BE2C (cell line): ENCODE measurements at places on chromosomes 4 and X.

DNA sequence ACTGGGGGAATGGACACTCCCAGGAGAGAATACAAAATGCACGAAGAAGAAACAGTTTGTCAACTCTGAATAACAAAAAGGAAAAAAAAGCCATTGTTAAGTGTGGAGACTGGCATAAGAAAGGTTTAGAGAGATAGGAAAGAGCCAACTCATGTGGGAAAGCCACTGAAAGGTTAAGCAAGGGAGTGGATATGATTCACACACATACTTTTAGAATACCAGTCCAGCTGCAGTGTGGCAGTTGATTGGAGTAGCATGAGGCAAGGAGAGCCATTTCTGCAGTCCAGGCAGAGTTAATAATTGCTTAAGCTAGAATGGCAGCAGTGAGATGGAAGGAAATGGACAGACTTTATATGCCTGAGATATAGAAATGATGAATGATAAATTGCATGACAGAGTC lies 36.9 kb upstream of the ADAD1 start:
- no peak for DNase-seq

DNA sequence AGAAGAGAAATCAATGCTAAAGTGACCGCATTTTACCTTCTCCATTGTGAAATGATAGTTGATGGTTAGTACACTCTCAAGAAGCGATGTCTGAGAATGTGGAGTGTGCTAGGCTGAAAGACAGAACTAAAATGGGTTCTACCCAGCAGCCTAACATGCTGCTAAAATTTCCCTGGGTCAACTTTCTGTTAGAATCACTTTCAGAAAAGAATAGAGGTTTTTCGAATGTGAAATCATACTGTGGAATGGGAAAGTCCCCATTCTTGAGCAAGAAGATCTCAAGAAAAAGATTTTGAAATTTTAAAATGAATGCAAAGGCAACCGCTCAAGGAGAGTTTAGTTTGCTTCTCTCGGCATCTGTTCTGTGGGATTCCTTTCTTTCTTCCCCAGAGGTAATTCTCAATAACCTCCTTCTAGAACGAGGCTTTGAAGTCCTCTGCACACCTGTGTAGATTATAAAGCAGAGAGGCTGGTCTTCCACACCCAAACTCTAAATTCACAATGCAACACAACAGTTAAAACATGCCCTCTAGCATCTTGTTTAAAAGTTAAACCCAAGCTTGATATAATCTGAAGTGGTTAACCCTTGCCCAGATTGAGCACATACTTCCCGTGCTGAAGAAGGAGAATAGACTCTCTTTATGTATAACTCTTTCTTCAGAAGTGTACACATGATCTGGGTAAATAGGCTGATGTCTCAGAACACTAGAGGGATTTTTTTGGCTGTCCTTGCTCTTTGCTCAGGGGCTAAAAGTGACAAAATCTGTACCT lies 208.7 kb upstream of the KLF3 start:
- no peak for DNase-seq

- no peak for DNase-seq
These were observed 160.1 kb upstream of the FSTL5 start for GRCh38 chr4:162323919-162324318.

DNA sequence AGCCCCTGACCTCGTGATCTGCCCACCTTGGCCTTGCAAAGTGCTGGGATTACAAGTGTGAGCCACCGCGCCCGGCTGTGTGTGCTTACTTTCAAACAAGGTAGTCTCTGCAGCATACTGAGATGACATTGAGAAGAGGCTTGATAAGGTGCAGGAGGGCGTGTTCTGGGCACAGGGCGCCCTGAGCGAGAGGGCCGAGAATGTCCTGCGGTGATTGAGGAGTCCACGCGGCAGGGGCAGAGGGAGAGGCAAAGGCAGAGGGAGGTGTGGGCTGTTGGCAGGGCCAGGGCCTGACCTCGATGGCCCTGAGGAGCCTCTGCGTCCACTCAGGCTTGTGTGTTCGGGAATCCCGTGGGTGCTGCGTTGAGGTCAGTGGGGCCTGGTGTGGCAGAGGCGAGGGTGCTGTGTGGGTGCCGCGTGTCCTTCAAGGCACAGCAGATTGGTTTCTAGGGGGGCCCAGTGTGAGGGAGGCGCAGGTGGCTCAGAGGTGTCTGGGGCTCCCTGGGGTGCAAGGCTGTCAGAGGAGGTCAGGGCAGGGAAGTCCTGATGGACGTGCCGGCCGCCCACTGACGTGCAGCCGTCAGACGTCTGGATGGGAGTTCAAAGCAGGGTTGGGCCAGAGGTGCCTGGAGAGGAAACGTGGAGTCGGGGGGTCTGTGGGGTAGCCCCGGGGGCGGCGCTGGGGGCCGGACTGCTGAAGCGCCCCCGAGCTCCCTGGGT lies 12.1 kb downstream of the PCGF3 start:
- DNase-seq: no peak

DNA sequence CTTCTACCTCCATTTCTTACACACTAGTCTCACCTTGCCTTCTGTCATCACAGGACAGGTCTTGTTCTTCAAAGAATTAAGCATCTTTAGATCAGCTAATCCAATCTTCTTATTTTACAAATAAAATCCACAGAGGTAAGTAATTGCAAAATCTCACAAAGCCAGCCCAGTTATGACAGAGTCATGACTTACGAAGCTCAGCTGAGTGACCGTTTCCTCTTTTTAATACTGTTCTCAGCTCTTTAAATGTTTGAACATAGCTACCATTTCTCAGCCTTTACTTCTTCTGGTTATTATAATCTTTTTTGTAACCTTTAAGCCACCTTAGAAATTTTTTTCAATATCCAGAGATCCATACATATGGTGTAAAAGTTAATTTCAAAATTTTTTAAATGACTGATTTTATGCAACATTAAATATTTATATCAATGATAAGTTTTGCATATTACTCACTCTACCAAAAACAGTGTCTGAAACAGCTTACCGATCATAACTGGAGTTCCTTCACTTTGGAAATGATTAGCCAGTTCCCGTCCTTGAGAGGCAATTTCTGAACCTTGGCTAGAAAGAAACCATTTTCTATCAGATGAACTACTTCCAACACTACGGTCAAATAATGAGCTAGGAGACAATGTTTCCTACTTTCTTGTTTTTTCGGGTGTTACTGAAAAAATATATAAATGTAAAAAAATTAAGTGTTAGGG lies 8.8 kb downstream of the ANKRD37 start:
- no peak for DNase-seq

DNA sequence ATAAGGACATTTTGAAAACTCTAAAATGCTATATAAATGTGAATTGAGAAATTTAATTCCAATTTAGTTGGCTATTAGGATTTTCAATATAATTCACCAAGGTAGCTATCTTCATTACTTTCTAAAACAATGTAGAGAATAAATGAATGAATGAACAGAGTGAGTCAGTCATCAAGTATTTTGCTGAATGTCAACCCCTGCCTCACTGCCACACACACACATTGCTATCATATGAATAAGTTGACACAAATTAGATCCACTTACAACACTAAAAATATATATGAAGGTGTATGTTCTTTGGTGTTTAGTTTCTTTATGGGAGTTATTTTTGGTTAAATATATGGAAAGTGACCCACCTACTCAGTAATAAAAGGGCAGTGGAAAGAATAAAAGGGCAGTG lies 141.4 kb upstream of the SMIM10 start:
- no peak for DNase-seq

DNA sequence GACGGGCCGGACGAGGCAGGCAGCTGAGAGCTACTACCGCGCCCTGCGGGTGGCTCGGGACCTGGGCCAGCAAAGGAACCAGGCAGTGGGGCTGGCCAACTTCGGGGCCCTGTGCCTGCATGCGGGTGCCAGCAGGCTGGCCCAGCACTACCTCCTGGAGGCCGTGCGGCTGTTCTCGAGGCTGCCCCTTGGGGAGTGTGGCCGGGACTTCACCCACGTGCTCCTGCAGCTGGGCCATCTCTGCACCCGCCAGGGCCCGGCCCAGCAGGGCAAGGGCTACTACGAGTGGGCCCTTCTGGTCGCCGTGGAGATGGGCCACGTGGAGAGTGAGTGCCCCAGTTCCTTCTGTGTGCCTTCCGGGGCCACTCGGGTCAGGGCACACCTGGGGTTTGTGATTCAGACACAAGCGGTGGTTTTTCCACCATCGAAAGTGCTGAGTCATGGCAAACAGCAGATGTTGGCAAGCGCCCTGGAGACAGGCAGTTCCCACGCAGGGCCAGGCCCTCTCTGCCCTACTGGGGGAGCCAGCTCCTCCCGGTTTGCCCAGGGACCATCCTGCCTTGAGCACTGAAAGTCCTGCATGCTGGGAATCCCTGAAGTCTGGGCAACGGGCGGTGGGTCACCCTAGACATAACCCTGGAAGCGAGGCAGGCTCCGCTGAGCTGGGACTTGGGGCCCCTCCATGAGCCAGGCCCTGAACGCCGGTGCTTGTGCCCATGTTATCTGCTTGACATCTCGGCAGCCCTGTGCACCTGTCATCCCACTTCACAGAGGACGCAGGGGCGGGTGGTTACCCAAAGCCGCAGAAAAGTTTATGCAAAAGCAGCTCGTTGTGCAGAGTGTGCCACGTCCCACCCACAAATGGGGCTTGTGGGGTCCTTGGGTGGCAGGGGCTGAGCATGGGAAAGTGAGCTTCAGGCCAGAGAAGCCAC lies 29.5 kb downstream of the SH3TC1 start:
- DNase-seq: peak; percentile 57

- DNase-seq: no peak
These were observed 321.0 kb upstream of the CXXC4 start for GRCh38 chr4:104815665-104816064.

GRCh38 chr4:85147481-85148076 lies 181.1 kb upstream of the WDFY3 start:
- DNase-seq: peak; percentile 53

DNA sequence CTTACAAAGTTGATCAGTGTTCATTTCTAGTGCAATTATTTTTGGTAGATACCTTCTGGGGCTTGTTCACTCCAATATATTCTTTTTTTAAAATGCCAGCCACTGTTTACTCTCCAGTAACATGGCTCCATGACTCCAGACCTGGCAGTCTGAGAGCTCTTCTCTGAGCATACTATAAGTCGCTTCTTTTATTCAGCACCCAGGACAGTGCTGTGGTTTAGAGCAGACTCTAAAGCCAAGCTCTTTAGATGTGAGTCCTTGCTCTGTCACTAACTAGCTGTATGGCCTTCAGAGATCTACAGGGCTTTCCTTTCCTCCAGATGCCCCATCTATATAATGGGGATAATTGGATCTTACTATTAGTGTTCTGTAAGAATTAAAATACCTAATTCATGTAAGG lies 200.2 kb upstream of the FAM241A start:
- DNase-seq: no peak

DNA sequence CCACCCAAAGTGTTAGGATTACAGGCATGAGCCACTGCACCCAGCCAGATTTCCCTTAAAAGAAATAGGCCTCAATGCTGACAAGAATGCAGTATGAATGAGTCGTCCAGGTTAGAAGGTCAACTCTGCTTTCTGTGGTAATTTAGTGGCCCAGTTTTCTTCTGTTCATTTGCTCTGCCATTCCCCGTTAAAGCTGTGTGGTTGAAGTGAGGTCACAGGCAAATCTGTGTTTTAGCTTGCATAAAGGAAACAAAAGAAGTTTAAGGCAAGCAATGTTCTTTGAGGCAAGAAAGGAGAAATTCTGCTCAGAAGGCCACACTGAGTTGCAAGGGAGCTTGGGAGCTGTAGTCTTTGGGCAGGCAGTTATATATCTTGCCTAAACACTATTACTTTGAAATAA lies 176.8 kb downstream of the LARP7 start:
- no peak for DNase-seq

DNA sequence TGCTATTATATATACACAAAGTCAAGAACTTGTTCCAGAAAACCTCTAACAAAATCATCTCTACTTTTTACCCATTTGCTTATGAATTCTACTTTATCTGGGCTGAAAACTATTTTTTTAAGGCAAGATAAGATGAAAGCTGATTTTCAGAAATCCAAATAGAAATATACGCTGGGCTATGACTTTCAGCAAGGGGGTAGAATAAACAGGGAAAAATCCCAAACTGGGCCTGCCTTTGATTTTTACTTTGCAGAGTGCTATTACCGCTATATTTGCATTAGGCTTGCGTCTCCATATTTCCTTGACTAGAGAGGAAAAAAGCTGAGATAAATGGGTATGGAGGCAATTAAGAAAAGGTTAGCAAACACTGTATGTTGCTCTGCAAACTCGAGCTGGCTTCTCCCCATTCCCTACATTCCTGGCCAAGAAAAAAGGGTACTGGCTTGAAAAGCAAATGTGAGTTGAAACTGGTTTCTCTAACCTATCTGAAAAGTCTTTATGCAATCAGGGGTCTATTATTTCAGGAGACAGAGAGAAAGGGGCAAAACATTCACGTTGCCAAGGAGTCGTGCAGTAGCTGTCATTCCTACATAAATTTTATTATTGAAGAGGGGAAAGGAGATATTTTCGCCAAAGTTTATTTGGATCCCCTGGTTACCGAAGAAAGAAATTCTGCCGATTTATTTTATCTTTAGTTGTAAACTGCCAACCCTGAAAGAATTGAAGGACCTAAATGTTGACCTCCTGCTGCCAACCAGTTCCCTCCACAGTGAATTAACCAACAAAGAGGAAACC lies 2.2 kb downstream of the TMEM47 start:
- no peak for DNase-seq

- DNase-seq: no peak
These were observed 1.1 kb upstream of the NSG1 start for GRCh38 chr4:4385729-4386295.

- no peak for DNase-seq
These were observed 178.6 kb downstream of the ADAMTS3 start for GRCh38 chr4:72390409-72390808.

DNA sequence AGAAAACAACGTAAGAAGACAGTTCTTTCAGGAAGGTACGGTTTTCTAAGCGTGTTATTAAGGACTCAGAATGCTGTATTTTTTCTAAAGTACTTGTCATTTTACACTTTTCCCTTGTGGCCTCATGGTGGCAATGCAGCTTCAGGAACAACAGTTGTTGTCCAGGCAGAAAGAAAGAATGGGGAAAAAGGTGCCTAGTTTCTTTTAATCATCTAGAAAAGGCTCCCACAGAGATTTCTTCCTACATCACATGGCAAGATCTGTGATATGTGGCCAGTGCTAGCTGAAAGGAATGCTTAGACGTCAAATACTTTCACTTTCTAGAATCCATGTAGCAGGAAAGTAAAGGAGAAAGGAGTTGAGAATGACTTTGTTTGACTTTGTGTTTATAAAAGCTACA lies 49.0 kb upstream of the TRAM1L1 start:
- DNase-seq: peak; percentile 42

GRCh38 chrX:11215191-11215921 lies 77.9 kb upstream of the AMELX start:
- no peak for DNase-seq

DNA sequence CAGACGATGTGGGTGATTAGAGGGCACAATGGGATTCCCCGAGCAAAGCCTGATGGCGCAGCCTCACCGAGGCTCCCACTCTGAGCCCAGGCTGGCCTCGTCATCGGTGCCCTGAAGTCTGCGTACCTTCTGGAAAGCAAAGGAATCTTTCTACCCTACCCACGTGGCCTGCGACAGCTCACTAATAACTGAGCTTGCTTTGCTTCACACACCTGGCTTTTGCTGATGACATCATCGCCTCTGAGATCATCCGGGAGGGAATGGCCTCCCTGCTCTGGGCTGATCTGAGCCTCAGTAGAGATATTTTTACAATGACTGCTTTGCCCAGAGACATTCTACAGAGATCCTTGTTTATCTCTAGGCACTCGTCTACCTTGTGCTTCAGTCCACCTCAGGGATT lies 45.4 kb upstream of the PDLIM3 start:
- no peak for DNase-seq

- DNase-seq: no peak
These were observed 62.4 kb downstream of the JADE1 start for GRCh38 chr4:128871948-128872347.

GRCh38 chr4:135718019-135718418 lies 1516.4 kb upstream of the PABPC4L start:
- no peak for DNase-seq

- DNase-seq: no peak
These were observed 265.7 kb downstream of the IQCM start for GRCh38 chr4:149549911-149550310.
